ENCODE measurements at places on chromosomes 2 and 18. TPM values are rescaled to one million over a fixed set of nuclear protein-coding genes. Genes with fewer than 3 reads are reported as not detected.

- DNase-seq, result no peak
Measured at GRCh38 chr2:36677996-36678605, 18.4 kb upstream of the VIT start.

GRCh38 chr2:72940786-72941185 lies 23.5 kb downstream of the EMX1 start:
- DNase-seq, result no peak

C2orf72 gene
- 9.0 TPM for total RNA-seq

GRCh38 chr2:239160226-239161143 lies 240.3 kb downstream of the HDAC4 start:
- DNase-seq, result peak; percentile 46

PCARE gene
- 0.08 TPM for total RNA-seq

DNA sequence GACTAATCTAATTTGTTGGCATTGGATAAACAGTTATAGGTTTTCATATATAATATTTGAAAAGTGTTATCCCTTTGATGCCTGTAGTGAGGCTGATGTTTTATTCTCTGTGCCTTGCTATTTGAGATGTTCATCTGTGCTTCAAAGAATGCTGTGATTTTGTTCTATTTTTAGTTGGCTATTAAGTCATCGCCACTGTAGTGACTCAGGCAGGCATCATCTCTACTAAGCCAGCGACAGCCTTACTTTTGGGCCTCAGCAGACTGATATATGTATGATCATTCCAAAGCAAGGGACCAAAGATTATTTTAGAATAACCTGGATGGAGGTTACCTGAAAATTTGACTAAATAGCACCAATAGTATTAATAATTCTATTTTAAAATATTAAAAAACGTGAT lies 1674.5 kb upstream of the NXPH2 start:
- DNase-seq, result no peak

- DNase-seq, result no peak
Measured at GRCh38 chr2:167706800-167707199, 540.6 kb downstream of the STK39 start.

- DNase-seq, result no peak
Measured at GRCh38 chr2:217101972-217102371, 242.1 kb upstream of the TNP1 start.

- peak; percentile 69 for DNase-seq
Measured at GRCh38 chr2:164840458-164840929, 1.1 kb downstream of the COBLL1 start.

- no peak for DNase-seq
Measured at GRCh38 chr18:13558124-13558523, 168.2 kb downstream of the FAM210A start.

DNA sequence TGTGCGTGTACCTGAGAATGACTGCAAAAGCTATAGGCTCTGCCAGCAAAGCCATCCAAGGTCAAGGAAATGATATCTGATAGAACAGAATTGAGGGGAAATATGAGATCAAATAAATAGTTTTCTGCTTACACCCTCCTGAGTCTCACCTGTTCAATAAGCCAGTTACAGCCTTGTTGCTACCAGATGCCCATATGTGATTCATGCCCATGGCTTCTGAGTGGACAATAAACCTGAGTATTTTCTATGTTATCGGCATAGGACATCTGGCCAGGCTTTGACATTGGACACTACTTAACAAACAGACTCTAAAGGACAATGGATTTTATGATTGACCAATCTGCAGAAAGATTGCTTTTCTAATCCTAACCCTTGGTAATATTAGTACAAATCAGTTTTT lies 297.9 kb downstream of the LRATD1 start:
- DNase-seq, result no peak

GRCh38 chr18:78995740-78996395 lies 16.2 kb downstream of the SALL3 start:
- DNase-seq, result peak; percentile 74

DNA sequence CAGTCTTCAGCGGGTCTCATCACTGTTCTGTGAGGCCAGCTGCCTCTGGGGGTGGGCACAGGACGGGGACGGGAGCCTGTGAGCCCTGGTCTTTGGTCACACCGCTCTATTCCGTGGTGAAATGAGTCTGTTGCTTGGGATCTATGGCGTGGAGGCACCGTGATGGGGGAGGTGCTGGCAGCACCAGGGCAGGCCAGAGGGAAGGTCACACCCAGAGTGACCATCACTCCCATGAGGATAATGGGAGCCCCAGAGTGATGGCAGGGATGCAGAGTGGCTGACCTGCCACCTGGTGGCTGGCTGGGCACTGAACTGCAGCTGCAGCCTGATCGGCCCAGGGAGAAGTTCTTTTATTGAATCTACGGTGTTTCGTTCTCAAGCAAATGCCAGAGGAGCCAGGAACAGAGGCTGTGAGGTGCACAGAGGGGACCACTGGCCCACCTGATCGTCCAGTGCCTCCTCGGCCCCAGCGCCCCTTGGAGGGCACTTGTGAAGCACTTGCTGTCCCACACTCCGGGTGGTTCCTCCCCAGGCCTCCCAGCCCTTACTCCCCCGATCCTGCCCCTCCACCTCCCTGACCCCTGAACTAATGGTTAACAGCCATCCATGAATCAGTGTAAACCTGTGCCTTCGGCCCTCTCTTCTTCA lies 17.9 kb downstream of the KCNIP3 start:
- DNase-seq, result no peak

MC5R gene
- not detected for total RNA-seq

DNA sequence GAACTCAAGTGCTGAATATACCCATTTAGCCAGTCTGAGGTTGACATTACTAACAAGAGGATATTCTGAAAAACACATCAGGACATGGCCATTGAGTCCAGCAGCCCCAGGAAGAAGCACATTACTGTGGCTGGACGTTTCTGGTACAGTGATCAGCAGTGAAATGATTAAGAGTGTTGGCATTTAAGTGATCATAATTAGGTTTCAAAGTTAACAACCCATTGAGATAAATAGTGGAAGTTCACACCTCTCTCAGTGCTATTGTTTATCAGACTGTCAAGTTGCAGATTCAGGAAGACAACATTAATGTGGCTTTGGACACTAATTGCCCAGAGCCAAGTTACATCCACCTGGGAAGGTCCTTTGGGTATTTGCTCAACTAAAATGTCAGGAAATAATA lies 139.5 kb upstream of the GAREM1 start:
- no peak for DNase-seq

BOLL gene
- total RNA-seq, result not detected

CERS6 gene
- total RNA-seq, result 75.1 TPM

GRCh38 chr18:37188016-37188791 lies 359.3 kb downstream of the KIAA1328 start:
- no peak for DNase-seq

DNA sequence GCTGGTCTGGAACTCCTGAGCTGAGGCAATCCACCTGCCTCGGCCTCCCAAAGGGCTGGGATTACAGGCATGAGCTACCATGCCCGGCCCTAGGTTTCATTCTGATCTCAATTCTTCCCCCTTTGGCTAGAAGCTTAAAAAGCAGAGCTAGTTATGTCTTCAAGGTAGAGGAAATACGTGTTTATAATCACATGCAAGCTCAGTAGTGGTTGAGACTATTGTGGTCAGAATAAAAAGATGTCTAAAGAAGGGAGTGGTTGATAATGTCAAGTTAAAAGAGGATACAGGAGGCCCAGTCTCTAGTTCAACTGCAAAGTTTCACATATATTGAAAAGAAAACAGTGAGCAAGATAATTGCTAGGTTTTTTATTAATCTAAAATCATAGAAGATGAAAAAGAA lies 807.8 kb upstream of the ACVR2A start:
- no peak for DNase-seq

DNA sequence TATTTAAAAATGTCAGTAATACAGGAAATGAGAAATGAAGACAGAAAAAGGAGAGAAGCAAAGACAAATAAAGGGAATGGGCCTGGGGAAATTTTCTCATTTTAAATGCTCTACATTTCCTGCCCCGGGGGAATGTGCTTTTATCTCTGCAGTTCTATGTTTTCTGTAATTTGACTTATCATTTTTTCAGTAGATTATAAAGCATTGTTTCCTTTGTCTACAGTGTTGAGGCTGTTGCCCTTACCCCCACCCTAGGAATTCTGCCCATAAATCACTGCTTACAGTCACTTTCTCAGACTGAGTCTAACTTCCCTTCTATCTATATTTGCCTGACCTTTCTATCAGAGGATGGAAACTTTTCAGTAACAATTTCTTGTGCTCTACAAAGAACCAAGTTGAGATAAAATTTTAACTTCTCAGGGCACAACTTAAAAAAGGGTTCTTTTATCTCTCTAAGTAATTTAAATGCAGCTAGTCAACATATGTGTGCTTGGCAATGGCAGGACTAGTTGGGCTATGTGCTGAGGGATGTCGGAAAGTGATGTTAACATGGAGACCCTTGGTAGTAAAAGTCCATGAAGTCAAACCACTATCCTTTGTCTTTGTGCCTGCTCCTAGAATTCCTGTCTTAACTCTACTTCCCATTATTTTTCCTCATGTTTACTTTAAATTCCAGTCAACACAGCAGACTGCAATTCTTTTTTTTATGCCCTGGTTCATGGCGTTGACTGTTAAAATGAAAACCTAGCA lies 146.5 kb upstream of the MMADHC start:
- DNase-seq, result no peak

- no peak for DNase-seq
Measured at GRCh38 chr2:5589183-5589582, 103.0 kb upstream of the SOX11 start.

LYG2 gene
- total RNA-seq, result 16.0 TPM

DNA sequence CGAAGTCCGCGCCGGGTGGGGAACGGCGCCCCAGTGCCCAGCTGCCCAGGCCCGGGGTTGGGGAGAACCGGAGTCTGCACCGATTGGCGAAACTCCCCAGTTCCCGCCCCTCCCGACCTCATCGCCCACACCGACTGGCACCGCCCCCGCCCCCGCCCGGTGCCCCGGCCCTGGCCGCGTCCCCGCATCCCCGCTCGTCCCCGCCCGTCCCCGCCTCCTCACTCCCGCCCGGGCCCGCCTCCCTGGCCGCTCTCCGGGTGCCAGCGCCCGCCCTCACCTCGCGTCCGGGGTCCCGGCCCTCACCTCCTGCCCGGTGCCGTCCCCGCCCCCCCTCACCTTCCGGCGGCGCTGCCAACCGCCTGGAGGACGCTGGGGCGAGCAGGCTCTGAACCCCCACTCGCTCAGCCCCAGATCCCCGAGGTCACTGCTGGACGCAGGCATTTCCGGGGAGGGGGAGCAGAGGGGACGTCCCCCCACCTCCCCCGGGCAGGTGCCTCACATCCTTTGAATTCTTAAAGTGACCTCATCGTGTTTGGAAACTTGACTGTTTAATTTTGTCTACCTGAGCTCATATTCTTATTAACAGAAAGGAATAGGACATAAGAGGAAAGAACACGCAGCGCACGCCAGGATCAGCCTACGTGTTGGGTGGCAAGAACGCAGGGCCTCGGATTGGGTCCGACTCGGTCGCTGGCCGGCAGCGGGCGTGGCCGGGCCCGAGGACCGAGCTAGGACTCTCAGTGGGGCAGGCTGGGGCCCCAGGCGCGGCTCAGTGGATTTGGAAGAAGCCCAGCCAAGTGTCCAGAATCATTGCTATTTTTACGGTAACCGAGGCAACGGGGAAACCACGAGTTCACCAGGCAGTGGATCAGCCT lies at the start of gene FAM110C:
Gene FAM110C, minus strand, starts transcription at position 35 of the 875 bp plus-strand sequence. CDS start 120 bp downstream, outside the sequence.
- DNase-seq, result peak; percentile 69

PPP1R1C gene
- not detected for total RNA-seq

GRCh38 chr2:190367091-190367490 lies 23.7 kb downstream of the INPP1 start:
- no peak for DNase-seq

SPATA3 gene
- not detected for total RNA-seq

TEX44 gene
- total RNA-seq, result not detected

ANKRD30B gene
- not detected for total RNA-seq

- DNase-seq, result no peak
Measured at GRCh38 chr2:142741764-142742269, 135.6 kb upstream of the KYNU start.

- no peak for DNase-seq
Measured at GRCh38 chr2:238684362-238685326, 163.2 kb upstream of the TWIST2 start.

IL1RN gene
- total RNA-seq, result 135 TPM

GRCh38 chr2:230944757-230945372 lies 19.8 kb upstream of the GPR55 start:
- no peak for DNase-seq

DNA sequence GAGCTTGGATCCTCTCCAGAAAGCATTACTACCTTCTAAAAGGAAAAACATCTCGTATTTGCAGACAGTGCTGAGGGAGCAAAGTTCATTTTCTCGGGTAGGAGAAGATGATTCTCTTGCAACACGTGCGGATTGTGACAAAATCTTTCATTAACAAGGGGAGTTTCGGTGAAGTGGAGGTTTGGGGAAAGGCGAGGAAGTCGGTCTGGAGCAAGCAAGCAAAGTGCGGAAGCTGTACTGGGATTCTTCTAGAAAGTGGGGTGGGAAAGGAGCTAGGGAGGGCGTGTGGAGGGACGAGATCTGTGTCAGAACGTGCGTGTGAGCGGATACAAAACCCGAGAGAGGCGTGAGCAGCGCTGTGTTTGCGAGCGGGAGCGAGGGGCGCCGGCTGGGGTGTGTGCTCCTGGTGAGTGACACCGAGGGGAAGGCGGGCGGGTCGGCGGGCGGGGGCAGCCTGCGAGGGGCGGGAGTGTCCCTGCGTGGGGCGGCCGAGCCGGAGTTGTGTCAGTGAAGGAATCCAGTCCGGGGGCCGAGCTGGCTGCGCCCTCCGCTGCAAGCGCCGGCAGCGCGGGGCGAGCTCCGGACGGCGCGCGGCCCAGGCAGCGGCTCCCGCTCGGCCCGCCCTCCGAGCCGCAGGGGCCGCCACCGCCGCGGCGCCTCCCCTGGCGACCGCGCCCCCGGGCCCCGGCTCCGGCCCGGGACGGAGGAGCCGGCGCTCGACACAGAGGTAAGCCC lies at the start of gene SPATS2L:
Gene SPATS2L, plus strand, starts transcription at position 498 of the 735 bp plus-strand sequence. CDS start 82,552 bp downstream, outside the sequence.
- DNase-seq, result peak; percentile 89

- DNase-seq, result no peak
Measured at GRCh38 chr2:121362774-121363173, 77.8 kb upstream of the TFCP2L1 start.

DNA sequence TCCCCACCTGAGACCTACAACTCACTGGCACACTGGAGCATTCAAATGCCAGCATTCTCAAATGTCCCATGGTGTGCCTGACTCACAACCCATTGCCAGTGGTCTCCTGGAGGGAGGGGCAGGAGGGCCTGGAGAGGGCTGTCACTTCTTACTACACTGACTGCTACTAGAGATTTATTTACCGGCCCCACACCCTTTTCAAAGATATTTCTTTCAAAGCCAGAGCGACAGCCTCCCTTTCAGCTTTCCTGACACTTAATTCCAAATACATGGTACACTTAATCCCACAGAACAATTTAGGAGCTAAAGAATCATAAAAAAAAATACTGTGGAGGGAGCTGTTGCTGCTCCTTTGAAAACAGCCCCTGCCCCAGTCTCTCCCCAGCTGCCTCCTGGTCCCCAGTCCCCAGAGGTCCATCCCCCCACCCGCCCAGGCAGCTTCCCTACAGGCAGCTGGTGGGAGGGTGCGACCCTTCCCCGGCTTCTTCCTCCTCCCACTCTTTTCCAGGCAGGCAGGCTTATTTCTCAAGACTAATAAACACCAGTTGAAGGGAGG lies 129.1 kb upstream of the SMAD2 start:
- no peak for DNase-seq

Data from suprapubic skin (tissue), 4 donors.